ENCODE measurements at places on chromosomes 5 and 9. TPM values are rescaled to one million over a fixed set of nuclear protein-coding genes. Genes with fewer than 3 reads are reported as not detected.

DNA sequence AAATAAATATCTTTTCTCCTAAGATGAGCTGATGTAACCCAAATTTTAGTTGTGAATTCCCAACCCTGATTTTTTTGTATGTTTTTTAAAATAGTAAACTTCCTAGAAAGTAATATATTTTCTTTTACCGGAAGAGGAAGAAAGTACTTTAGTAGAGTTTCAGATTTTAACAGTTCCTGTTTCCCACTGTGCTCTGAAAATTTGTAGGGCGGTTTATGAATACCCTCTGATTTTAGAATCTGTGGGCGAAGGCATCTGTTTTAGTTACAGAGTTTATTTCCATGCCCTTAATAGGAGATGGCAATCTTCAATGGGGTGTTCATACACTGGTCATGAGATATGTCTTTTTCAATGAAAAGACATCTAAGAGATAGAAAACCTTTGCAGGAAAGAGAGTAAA lies 3.7 kb upstream of the HOMER1 start:
- DNase-seq: no peak
- H3K4me1 ChIP-seq: peaks cover 26% of the 10 kb centered on the region
- H3K27ac ChIP-seq: peak overlapping the region; percentile 68
- H3K27me3 ChIP-seq: no peaks in the 10 kb centered on the region
- H3K36me3 ChIP-seq: no peaks in the 10 kb centered on the region

- H3K4me1 ChIP-seq: no peaks in the 10 kb centered on the region
- H3K4me3 ChIP-seq: no peak overlapping the region
- H3K27me3 ChIP-seq: no peaks in the 10 kb centered on the region
- no peaks in the 10 kb centered on the region for H3K36me3 ChIP-seq
- no peak for DNase-seq
- no peak overlapping the region for H3K27ac ChIP-seq
These were observed 82.0 kb upstream of the WWC1 start for GRCh38 chr5:168209244-168209995.

DNA sequence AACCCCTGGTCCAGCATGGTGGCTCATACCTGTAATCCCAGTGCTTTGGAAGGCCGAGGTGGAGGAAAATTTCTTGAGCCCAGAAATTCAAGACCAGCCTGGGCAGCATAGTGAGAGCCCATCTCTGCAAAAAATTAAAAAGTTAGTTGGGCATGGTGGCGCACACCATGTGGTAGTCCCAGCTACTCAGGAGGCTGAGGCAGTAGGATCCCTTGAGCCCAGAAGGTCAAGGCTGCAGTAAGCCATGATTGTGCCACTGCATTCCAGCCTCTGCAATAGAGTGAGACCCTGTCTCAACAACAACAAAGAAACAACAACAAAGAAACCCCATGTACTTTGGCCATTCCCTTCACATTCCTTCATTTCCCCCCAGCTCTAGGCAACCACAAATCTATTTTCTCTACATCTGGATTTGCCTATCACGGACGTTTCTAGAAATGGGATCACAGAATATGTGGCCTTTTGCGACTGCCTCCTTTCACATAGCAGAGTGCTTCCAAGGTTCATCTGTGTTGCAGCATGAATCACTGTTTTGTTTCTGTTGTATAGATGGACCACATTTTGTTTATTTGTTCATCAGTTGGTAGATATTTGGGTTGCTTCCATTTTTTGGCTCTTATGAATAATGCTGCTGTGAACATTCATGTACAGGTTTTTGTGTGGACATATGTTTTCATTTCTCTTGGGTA lies 17.9 kb downstream of the MIGA2 start:
- no peak overlapping the region for H3K27ac ChIP-seq
- H3K4me3 ChIP-seq: no peak overlapping the region
- DNase-seq: no peak
- H3K36me3 ChIP-seq: peaks cover 80% of the 10 kb centered on the region
- no peaks in the 10 kb centered on the region for H3K27me3 ChIP-seq

- no peaks in the 10 kb centered on the region for H3K36me3 ChIP-seq
- H3K27me3 ChIP-seq: peaks cover 34% of the 10 kb centered on the region
- no peaks in the 10 kb centered on the region for H3K4me1 ChIP-seq
- DNase-seq: no peak
These were observed 35.4 kb upstream of the SLC28A3 start for GRCh38 chr9:84375954-84376353.

Gene C5orf46
- not detected for total RNA-seq

DNA sequence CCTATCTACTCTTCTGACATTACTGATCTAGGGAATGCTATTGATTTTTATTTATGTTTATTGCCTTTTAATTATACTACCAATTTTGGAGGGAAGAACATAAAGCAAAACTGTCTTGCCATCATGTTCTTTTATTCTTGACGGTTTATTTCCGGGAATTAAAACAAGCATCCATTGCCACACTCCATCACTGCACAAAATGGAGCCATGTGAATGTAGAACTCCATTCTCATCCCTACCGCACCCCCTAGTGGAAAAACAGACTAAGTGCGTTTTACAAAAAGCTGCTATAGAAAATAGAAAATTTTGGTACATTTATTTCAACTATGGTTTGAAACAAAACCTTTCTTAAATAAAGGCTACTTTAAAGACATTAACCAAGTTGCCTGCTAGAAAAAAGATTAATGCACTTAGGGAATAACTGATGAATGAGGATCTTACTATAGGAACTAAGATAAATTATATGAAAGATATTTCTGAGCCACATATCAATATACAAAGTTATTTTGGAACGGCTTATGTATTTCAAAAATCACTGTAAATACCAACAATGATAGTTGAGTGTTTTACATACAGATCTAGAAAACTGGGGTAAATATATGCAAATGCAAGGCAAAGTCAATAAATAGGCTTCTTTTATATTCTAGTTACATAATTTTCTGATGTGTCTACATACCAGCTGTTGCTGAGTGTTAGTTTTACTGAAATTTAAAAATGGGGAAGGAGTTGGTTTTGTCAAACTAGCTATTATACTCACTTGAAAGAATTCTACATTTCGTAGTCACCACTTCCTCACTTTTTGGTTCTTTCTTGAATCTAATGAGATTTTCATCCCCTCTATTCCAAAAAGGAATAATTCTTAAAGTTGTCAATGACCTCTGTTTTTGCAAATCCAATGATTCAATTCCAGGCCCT lies 26.5 kb downstream of the OXCT1 start:
- H3K4me3 ChIP-seq: no peak overlapping the region
- peaks cover 43% of the 10 kb centered on the region for H3K36me3 ChIP-seq
- no peaks in the 10 kb centered on the region for H3K27me3 ChIP-seq
- no peak overlapping the region for H3K27ac ChIP-seq
- H3K4me1 ChIP-seq: no peaks in the 10 kb centered on the region

DNA sequence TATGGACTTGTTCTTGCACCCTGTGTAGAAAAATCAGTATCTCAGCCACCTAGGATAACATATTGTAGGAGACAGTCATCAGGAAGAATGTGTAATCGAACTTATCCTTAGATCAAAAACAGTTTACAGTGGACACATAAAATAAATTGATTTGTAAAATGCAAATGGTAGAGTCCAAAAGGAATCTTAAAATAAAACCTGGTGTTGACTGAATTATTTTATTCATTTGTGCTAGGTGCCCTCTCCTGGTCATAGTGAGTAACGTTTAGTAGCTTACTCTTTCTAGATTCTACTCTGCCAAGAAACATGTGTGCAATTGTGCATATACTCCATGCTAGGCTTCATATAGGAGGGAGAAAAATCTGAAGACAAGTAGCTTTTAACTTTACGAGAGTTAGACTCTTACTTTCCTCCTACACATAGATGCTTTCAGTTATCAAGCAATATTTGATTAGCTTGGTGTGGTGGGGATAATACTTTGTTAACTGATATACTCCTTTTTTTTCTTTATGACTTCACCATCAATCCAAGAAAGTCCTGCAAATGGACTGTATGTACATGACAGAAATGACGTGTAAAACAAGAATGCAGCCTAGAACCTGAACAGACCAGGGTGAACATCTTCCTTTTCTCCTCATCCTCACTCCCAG lies 23.7 kb upstream of the LOX start:
- H3K4me3 ChIP-seq: no peak overlapping the region
- peaks cover 14% of the 10 kb centered on the region for H3K27me3 ChIP-seq
- H3K36me3 ChIP-seq: no peaks in the 10 kb centered on the region
- H3K27ac ChIP-seq: no peak overlapping the region
- H3K4me1 ChIP-seq: no peaks in the 10 kb centered on the region

DNA sequence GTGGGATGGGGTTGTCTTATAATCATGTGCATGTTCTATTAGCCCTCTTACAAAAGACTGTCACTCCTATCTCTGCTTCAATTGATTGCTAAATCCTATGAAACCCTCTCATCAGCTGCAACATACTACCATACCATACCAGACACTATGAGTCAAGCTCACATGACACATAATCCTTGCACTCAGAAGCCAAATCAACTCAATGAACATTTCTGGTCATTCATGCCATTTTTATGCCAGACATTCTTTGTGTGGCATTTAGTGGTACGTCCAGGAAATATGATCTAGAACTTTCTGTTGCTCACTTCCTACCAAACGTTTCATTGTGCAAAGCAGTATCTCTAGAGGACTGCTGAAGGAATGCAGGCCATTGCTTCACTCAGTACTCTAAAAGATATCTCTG lies 159.2 kb upstream of the GNA14 start:
- no peak for DNase-seq
- H3K27me3 ChIP-seq: no peaks in the 10 kb centered on the region
- no peak overlapping the region for H3K27ac ChIP-seq
- H3K36me3 ChIP-seq: peaks cover 42% of the 10 kb centered on the region

GRCh38 chr9:130731355-130731754 lies 37.8 kb downstream of the EXOSC2 start:
- H3K27ac ChIP-seq: no peak overlapping the region
- no peaks in the 10 kb centered on the region for H3K27me3 ChIP-seq
- H3K4me3 ChIP-seq: no peak overlapping the region

Gene TBCA
- total RNA-seq: 142 TPM

DNA sequence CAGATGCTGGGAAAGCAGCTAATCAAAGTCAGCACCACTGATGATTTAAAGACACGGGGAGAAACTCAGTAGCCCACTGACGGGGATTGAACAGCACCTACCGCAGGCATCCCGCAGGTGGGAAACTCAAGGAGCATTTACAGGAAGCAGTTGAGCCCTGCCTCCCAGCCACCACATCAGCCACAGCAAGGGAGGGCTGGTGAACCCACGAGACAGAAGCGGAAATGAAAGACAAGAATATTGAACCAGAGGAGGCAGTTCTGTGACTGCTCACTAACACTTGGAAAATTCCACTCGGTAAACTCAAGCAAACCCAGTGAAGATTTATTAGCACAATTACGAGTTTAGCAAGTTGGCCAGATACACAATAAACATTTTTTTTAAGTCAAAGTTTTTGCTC lies 10.6 kb upstream of the FAM163B start:
- H3K27ac ChIP-seq: peak overlapping the region; percentile 52
- no peak for DNase-seq
- peaks cover 43% of the 10 kb centered on the region for H3K4me1 ChIP-seq

DNA sequence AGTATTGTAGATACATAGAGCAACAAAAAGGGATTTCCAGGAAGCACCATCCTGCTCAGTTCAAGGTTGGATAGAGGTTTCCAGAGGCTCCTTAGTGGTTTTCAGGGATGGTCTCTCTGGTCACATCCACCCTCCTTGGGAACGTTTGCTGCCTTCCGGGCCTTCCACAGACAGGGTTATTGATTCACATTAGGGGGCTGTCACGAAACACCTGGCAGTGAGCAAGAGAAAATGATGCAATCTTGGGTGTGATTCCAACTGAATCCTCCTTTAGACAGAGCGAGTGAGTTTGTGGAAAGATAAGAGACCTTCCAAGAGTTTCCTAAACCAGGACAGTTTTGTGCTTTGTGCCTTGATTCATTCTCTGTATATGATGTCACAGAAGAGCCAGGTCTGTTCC lies 43.8 kb upstream of the CTSL start:
- H3K36me3 ChIP-seq: no peaks in the 10 kb centered on the region
- H3K27me3 ChIP-seq: peaks cover 6% of the 10 kb centered on the region
- DNase-seq: no peak
- H3K4me1 ChIP-seq: peaks cover 15% of the 10 kb centered on the region
- H3K4me3 ChIP-seq: no peak overlapping the region
- no peak overlapping the region for H3K27ac ChIP-seq

DNA sequence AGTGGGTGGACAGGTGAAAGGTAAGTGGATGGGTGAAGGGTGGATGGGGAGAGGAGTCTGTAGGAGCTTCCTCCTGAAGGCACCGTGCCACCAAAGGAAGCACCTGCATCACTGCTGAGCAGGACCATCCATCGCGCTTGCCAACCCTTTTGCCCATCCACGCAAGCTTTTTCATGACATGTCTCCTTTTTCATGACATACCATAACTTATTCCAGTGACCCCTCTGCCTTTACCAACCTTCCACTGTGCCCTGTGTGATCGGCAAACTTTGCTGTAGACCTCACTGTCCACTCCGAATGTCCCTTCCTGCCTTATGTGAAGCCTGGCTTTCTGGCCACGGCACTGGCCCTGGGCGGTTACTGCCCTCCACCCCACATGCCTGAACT lies 13.4 kb downstream of the FLT4 start:
- H3K4me1 ChIP-seq: peaks cover 18% of the 10 kb centered on the region
- H3K36me3 ChIP-seq: no peaks in the 10 kb centered on the region
- no peaks in the 10 kb centered on the region for H3K27me3 ChIP-seq
- no peak for DNase-seq
- no peak overlapping the region for H3K4me3 ChIP-seq

DNA sequence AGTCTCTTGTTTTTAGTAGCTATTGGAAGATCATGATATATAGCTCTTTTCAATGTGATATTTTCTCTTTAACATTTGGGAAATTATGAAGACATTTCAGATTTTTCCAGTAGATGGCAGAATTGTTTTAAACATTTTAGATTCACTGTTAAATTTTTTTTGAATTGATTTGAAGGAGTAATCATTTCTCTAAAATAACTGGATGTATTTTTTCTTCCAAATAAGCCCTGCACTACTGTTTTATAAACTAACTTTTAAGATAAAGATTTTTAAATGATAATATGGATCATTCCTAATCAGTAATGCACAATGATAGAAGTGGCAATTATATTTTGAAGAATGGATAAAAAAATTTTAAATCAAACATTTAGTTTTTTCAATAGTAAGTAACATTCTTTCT lies 14.2 kb downstream of the NDUFAF2 start:
- peak; percentile 12 for DNase-seq
- H3K4me1 ChIP-seq: peaks cover 5% of the 10 kb centered on the region
- no peak overlapping the region for H3K4me3 ChIP-seq
- no peaks in the 10 kb centered on the region for H3K27me3 ChIP-seq
- peaks cover 3% of the 10 kb centered on the region for H3K36me3 ChIP-seq

GRCh38 chr5:59893429-59894227 lies at the start of gene PDE4D:
PDE4D (minus strand) TSS chr5:59893726.
- H3K4me3 ChIP-seq: peak within 1 kb of the TSS; percentile 34
- peaks cover 59% of the 10 kb centered on the region for H3K27me3 ChIP-seq
- no peak within 1 kb of the TSS for H3K27ac ChIP-seq
- peaks cover 6% of the 10 kb centered on the region for H3K36me3 ChIP-seq
- peaks cover 6% of the 10 kb centered on the region for H3K4me1 ChIP-seq

Measured in naive thymus-derived CD8-positive, alpha-beta T cell (primary cell).